Amniotic epithelial cell (primary cell): ENCODE measurements at places on chromosomes 7 and 10.

GRCh38 chr7:1189986-1190772 lies 30.2 kb upstream of the ZFAND2A start:
- no peak for DNase-seq

DNA sequence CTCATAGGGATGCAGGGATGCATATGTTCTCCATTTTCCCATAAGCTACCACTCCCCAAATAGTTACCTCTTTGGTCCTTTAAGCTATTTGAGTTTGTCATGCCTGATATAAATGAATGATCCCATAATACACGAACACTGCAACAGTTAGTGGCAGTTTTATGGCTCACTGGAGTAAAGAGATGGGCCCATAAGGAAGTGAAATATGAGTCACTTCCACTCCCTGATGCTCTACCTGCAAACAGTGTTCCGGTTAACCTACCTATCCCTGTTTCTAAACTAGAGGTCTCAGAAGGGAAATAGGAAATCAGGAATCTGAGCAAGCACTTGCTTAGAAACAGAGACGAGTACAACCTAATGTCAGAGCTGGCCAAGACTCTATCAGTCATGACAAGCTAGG lies 71.7 kb downstream of the CALD1 start:
- no peak for DNase-seq

GRCh38 chr7:151851145-151851751 lies 25.7 kb downstream of the PRKAG2 start:
- no peak for DNase-seq

DNA sequence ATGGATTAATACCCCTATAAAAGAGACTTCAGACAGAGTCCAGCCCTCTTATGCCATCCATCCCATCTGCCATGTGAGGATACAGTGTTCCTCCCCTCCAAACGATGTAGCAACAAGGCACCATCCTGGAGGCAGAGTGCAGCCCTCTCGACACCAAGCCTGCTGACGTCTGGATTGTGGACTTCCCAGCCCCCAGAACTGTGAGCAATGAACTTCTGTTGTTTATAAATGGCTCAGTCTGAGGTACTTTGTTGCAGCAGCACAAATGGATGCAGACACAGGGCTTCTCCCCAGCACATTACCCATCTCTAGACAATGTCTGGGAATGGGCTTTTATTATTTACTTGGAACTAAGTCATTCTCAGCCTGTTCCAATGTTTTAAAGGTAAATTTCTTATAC lies 195.6 kb downstream of the WDR37 start:
- no peak for DNase-seq

DNA sequence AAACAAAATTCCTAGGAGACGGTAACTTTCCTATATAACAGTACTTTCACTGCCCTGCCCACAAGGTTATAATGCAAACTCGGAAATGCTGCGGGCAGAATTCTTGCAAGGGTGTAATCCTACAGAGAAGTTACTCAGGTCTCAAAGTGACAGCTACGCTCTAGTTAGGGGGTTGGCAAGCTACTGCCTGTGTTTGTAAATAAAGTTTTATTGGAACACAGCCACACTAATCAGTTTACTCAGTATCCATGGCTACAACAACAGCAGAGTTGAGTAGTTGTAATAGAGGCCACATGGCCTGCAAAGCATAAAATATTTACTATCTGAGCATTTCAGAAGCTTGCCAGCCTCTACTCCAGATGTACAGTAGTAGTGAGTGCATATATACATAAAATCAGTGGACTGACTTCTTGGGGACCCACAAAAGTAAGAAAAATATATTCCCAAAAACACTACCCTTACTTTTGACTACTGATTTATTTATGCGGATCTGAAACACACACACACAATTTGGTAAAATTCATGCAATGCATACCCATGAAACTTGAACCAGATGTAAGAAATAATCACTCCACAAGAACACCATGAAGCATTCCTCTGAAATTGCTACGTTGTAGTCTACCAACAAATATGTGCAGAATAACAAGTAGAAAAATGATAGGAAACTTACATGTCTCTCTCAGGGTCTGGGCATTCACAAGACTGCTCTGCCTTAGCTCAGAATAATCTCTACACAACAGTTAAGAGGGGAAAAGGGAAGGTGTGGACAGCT lies 53.0 kb downstream of the SMURF1 start:
- DNase-seq, result peak; percentile 32

GRCh38 chr10:71211053-71211452 lies 1.3 kb upstream of the UNC5B start:
- no peak for DNase-seq

GRCh38 chr7:157007470-157008066 lies 2.9 kb downstream of the MNX1 start:
- no peak for DNase-seq

- no peak for DNase-seq
These were observed 54.3 kb upstream of the WAC start for GRCh38 chr10:28478646-28479045.

DNA sequence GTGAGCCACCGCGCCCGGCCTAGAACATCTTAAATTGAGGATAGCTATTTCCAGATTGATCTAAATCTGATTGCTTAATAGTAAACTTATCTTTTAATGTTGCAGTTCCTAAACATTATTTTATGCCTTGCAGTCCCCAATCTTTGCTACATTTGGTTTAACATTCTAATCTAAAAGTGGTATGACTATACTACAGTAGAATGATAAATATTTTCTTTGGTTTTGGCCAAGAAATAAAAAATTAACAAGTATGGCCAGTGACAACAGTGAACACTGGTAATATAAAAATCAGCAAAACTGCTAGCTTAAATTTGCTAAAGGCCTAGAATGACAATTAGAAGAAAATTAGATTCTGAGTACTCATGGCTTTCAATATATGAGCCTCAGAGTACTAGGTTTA lies 73.5 kb downstream of the CDK6 start:
- DNase-seq, result no peak

GRCh38 chr7:38040831-38041230 lies 120.4 kb downstream of the EPDR1 start:
- DNase-seq, result no peak

GRCh38 chr7:36763132-36763816 lies 39.0 kb upstream of the AOAH start:
- peak; percentile 33 for DNase-seq

DNA sequence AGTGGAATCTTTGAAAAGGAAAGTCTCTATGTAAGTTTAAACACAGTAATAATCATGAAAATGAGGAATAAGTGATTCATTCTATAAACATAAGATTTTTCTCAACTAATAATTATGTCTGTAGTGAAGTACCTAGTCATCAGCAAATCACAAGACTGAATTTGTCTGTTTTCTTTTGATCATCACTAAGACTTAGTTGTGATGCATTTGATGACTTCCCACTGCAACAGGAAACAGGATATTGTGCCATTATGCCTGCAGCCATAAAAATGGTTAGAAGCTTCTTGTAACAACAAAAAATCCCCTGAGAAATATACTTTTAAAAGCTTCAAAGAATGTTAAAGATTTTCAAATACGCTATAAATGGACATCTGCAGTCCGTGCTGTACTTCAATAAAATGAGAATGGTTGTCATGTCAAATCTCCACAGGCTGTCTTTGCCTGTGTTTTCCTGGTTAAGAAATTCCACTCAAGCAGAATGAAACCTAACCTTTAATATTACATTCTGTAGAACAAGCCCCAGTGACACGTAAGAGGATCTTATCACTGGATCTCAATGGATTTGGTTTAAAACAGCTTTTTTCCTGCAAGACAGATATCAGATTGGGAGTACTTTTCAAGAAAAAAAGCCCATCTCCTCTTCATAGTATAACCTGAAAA lies 1262.3 kb upstream of the PHF14 start:
- DNase-seq, result no peak

GRCh38 chr7:141731476-141732149 lies 6.5 kb upstream of the SSBP1 start:
- DNase-seq, result peak; percentile 32

- no peak for DNase-seq
These were observed 24.0 kb downstream of the MEOX2 start for GRCh38 chr7:15662451-15662850.

- no peak for DNase-seq
These were observed 56.2 kb upstream of the TM9SF3 start for GRCh38 chr10:96642973-96643372.

- DNase-seq, result no peak
These were observed 304.6 kb downstream of the PRPF18 start for GRCh38 chr10:13891128-13892000.

GRCh38 chr10:62373639-62373994 lies 552 bp upstream of the ZNF365 start:
- DNase-seq, result no peak

DNA sequence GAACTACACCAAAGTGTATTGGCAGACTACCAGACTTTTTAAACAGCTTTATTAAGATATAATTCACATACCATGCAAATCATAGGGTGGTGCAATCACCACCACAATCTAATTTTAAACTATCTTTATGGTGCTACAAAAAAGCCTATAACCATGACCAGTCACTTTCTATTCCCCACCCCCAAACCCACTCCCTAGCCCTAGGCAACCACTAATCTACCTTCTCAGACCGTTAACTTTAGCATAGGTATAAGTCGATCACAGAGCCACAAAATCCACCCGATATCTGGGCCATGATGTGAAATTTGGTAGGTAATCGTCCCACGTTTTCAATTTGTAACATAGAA lies 536 bp upstream of the POM121 start:
- DNase-seq, result peak; percentile 18

- no peak for DNase-seq
These were observed 434.1 kb downstream of the DNAJB9 start for GRCh38 chr7:109003742-109004141.

GRCh38 chr10:71038091-71038633 lies 149.8 kb upstream of the PCBD1 start:
- DNase-seq, result no peak

DNA sequence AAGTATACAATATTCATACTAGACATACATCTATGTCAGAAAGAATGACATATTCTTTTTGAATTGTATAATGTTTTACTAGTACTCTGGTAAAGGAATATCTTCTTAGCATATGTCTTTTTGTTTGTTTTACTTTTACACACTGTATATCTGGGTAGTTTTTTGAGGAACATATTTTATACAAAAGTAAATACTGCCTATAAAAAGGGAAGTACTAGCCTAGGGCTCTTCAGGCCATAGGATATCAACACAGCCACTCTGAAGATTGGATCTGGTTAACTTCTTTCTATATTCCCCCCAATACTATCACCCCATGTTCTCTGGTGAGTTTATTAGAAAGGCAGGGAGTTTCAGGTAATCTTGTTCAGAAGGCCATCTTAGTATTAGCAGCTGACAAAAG lies 134.6 kb downstream of the ZNF438 start:
- DNase-seq, result no peak
